ENCODE measurements at places on chromosomes 3 and 15. TPM values are rescaled to one million over a fixed set of nuclear protein-coding genes. Genes with fewer than 3 reads are reported as not detected.

The EIF4G1 gene
- 519 TPM for total RNA-seq

The MYO5C gene
- 22.3 TPM for total RNA-seq

- no peak for DNase-seq
Observed at GRCh38 chr15:98650417-98651035, 2.2 kb downstream of the IGF1R start.

DNA sequence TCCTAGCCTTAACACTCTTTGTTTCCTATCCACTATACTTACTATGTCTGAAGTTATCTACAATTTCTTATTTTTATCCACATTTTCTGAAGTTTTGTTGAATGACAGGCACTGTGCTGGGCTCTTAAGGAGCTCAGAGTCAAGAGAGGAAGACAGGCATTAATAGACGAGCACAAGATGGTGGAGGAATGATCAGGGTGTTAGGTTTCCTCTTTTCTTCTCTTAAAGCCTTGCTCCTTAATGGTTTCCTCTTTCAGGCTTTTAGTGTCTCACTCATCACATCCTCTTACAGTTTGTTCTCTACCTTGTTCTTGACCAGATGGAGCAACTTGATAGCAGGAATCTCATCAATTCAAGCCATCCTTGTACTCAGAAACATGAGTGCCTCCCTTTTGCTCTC, 52.9 kb upstream of the BCL6 start:
- DNase-seq = no peak

GRCh38 chr15:50183112-50183794, 1.3 kb downstream of the SLC27A2 start:
- DNase-seq = no peak

The SLC28A2 gene
- not detected for total RNA-seq

- no peak for DNase-seq
Observed at GRCh38 chr3:12226031-12226430, 62.8 kb upstream of the PPARG start.

- no peak for DNase-seq
Observed at GRCh38 chr3:132871956-132872355, 149.7 kb upstream of the NPHP3 start.

- no peak for DNase-seq
Observed at GRCh38 chr3:14846226-14846880, 27.6 kb downstream of the FGD5 start.

DNA sequence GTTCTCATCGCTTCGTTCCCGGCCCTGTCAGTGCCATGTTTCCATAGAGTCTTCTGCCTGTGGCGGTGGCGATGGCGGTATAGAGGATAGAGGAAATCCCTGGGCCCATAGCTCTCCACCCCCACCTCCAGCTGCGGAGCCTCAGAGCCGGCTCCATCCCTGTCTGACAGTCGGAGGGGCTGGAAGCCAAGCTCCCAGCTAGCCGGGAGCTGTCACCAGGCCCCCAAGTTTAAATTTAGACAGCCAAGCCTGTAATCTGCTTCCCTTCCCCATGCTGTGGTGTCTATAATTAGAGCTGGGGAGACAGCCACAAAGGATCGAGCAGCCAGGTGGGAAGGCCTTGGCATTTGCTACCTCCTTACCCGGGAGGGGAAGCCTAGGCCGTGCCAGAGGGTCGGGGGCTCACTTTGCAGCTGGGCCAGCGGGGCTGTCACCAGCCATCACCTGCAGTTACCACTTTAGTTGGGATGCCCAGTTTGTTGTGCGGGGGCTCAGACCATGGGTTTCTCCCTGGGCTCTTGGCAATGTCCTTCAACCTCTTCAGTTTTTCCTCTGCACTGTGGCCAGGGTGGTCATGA, 56.3 kb upstream of the SEC13 start:
- DNase-seq = no peak

The GOLGA6L22 gene
- total RNA-seq = not detected

GRCh38 chr3:50603261-50604109, 8.1 kb downstream of the CISH start:
- no peak for DNase-seq

GRCh38 chr3:26345613-26346012, 277.0 kb upstream of the LRRC3B start:
- DNase-seq = no peak

The SLC51A gene
- 0.12 TPM for total RNA-seq

DNA sequence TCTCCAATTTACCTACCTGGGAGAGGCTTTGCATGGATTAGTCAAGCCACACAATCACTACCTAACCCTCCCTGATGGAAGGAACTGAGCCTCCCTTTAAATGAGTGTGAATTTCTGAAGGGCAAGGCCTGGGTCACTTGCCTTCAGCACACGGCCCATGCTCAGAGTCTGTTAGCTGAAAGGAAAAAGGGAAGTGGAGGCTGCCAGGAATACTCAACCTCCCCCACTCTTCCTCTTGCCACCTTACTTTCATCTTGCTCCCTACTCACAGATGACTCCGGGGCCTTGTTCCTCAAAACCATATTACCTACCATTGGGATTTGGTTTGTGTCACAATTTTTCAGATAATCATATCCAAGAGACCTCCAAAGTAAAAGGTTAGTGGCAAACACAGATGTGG, 220.0 kb downstream of the ABHD5 start:
- DNase-seq = no peak
